HCT116 (cell line): ENCODE measurements at places on chromosomes 11 and 22.

DNA sequence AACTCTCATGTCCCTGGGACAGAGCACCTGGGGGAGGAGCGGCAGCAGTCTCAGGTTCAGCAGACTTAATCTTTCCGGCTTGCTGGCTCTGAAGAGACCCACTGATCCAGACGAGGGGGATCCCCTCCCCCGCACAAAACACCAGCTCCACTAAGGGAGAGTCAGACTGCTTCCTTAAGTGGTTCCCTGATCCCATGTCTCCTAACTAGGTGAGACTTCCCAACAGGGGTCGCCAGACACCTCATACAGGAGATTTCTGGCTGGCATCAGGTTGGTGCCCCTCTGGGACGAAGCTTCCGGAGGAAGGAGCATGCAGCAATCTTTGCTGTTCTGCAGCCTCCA, 157.2 kb upstream of the TMEM45B start:
- DNase-seq: no peak

- DNase-seq: no peak
Observed at GRCh38 chr11:8360086-8360828, 96.6 kb upstream of the LMO1 start.

- DNase-seq: no peak
Observed at GRCh38 chr11:116364348-116364747, 408.4 kb downstream of the BUD13 start.

- DNase-seq: no peak
Observed at GRCh38 chr11:127119356-127119755, 118.8 kb upstream of the KIRREL3 start.

GRCh38 chr11:57867966-57868365, 106.4 kb downstream of the CTNND1 start:
- DNase-seq: no peak

GRCh38 chr11:13883042-13883441, 79.5 kb upstream of the SPON1 start:
- DNase-seq: no peak

GRCh38 chr22:17607891-17608521, 20.5 kb downstream of the ATP6V1E1 start:
- DNase-seq: no peak

DNA sequence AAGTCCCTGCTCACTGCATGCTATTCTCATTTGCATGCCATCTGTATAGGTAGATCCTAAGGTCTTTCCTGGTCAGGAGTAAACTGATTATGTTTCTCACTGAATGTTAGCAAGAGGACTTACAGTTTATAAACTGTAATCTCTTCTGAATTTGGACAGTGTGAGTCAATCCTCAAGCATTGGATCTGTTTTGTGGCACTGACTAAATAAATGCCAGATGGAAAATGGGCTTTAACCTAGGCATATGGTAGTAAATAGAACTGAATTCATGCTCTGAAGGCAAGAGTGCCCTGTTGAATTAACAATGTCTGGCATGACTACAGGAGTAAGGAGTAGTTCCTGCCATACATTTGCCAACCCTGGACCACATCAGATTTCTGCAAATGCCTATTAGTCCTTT, 11.4 kb downstream of the FAM181B start:
- DNase-seq: no peak

DNA sequence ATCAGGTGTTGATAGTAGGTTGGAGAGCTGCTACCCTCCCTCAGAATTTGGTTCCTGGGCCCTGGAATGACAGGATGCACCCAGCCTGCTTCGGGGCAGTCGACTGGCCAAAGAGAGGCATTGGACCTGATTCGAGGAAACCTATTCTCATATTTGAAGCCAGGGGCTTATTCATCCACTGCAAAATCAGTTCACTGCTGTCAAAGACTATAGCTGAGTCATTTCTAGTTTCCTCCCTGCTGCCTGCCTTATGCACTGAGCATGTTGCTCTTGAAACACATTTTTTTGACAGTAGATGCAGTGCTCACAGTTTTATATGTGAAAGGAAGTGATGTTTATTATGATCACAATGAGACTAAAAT, 565.4 kb downstream of the ETS1 start:
- no peak for DNase-seq

GRCh38 chr22:49503321-49503720, 324.4 kb downstream of the BRD1 start:
- no peak for DNase-seq

GRCh38 chr11:26851291-26851690, 129.4 kb upstream of the SLC5A12 start:
- DNase-seq: no peak

DNA sequence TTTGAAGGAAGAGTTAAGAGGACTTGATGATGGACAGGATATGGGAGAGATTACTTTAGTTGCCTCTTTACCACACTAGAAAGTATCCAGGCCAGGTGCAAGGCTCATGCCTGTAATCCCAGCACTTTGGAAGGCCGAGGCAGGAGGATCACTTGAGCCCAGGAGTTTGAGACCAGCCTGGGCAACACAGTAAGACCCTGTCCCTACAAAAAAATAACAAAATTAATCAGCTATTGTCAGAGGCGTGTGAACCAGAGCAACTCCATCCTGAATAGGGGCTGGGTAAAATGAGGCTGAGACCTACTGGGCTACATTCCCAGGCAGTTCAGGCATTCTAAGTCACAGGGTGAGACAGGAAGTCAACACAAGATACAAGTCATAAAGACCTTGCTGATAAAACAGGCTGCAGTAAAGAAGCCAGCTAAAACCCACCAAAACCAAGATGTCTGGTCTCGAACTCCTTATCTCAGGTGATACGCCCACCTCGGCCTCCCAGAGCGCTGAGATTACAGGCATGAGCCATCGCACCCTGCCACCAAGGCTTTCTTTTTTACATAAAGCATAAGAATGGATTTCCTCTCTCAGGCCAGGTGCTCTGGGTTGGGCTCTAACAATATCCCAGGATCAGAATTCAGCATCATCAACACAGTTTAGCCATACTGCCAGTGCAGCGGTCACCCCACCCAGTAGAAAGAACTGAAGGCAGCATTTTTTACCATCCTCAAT, 17.8 kb downstream of the PI4KA start:
- DNase-seq: no peak

DNA sequence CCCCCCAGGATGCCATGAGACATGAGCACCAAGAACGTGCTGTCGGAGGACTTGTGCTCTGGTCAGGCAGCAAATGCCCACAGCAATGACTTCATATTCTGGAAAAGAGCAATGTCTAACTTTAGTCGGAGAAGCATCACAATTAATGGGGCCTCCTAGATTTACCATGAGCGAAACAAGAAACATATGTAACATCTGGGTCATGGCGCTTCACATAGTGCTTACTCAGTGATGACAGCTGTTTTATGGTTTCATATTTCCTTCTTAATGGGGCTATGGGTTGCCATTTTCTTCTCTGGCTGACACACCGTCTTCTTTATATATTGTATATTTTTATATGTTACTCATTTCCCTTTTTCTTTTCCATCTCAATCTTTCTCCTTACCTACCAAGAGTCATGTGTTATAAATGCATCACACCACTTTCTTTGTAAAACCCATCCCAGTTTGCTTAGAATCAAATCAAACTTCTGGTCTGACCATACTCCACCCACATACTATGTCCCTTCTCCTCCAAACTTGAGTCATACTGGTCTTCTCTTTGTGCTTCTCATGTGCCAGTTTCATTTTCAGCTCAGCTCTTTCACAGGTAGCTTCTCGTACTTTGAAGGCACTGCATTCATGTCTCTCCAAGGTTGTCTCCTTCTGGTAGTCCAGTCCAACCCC, 9.4 kb upstream of the CASP12 start:
- DNase-seq: no peak

- no peak for DNase-seq
Observed at GRCh38 chr11:127598476-127598875, 597.9 kb upstream of the KIRREL3 start.

GRCh38 chr11:59754859-59755700, at the start of gene STX3:
STX3 (plus strand) TSS chr11:59755376; CDS start chr11:59755606, 230 bp downstream.
- DNase-seq: peak; percentile 64

GRCh38 chr22:20218987-20219386, 49.1 kb downstream of the RTN4R start:
- DNase-seq: no peak

GRCh38 chr11:76067099-76067498, 139.2 kb downstream of the WNT11 start:
- DNase-seq: no peak

GRCh38 chr11:45431046-45432018, 145.2 kb upstream of the SYT13 start:
- no peak for DNase-seq

- DNase-seq: no peak
Observed at GRCh38 chr11:30786256-30787110, 200.3 kb upstream of the MPPED2 start.

DNA sequence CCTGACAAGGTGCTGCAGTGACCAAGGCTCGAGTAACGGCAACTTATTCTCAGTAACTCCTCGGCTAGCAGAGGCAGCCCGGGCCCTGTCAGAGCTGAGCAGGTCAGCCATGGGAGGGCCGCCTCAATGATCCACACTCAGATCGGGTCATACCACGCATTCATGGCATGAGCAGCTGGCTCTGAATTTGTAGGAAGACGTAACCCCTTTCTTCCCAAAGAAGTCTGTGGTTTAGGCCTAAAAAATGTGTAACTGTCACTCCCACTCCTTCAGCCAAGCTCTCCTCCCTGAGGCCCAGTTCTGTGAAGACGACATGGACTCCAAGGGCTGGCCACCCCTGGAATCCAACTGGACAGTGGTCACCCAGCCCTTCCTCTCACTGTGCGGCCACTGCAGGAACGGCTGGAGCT, 30.0 kb downstream of the PPP2R1B start:
- no peak for DNase-seq

DNA sequence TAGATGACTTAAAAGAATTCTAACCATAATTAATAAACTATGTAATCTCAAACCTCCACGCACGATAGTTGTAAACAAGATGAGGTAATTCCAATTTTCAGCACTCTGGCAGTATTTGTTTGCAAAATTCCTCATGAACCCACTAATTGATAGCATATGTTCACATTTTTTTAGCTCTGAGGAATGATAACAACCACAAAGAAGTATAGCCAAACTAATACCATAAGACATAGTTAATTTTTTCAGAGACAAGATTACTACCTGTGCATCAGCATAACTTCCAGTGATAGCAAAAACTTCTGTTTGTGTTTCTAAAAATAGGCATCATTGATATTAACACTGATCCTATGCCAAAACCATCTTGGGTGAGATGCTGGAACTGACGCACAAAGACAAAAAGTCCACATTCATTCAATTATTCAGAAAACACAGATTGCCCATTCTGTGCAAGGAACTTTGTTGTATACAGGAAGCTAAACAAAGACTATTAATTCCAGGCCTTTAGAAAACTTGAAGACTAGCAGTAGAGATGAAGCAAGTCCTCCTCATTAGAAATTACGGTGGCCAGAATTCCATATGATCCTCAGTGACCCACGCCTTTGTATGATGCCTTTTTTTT, 57.7 kb downstream of the PDGFD start:
- DNase-seq: no peak

DNA sequence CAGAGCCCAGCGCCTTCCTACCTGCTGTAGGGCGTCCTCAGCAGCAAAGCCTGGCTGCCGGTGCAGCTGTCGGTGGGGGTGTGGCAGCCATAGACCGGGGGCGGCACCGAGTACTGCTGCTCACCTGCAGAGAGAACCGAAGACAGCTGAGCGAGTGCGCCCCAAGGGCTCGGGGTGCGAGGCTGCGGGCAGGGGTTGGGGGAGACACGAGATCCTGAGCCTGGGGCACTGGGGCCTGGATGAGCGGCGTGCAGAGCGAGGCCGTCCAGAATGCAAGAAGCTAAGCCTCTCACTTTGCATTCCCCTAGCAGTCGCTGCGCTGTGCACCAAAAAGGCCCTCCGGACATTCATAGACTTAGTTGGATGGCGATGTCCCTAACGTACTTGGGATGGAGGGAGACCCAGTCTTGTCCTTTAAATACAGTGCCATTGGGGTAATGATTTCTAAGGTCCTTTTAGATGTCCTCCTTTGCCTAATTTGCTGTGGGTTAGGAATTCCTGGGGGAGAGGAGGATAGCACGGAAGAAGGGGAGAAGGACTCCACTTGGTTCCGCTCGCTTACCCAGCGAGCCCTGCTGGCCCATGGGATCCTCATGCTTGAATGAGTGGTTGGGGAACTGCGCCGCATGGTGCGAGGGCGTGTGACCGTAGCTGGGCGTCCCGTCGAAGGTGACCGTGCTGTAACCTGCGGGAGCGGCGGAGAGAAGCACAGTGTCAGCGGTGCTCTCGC, 7.2 kb downstream of the WT1 start:
- DNase-seq: no peak

- DNase-seq: no peak
Observed at GRCh38 chr11:105867742-105868141, 154.3 kb downstream of the MSANTD4 start.

- no peak for DNase-seq
Observed at GRCh38 chr11:121892131-121892681, 223.8 kb downstream of the BLID start.

DNA sequence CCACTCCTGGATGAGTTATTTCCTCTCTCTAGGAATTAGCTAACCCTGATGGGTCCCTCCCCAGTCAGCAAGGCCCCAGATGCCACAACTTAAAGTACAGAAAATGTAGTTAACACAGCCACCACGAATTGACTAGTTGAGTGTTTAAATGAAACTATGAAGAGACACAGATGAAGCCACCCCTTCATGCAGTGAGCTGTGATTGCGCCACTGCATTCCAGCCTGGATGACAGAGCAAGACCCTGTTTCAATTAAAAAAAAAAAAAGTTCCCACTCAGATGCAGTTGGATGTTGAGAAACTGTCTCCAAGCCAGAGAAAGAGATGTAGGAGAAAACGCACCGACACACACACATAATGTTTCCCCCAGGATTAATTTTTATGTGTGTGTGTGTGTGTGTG, 53.3 kb downstream of the SCN3B start:
- no peak for DNase-seq

DNA sequence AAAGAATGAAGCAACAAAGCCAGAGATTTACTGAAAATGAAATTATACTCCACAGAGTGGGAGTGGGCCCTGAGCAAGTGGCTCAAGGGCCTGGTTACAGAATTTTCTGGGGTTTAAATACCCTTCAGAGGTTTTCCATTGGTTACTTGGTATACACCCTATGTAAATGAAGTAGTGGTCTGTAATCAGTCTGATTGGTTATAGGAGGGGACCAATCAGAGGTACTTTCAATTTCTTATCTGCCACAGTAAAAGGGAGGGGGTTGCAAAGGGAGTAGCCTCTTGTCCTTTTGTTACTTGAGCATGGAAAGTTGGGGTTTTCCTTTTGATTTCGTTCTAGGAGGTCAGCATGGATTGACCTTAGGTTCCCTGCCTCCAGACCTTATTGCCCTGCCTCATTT, 63.5 kb downstream of the ATM start:
- no peak for DNase-seq

GRCh38 chr22:35641494-35642120, 6.6 kb upstream of the APOL6 start:
- DNase-seq: no peak

GRCh38 chr11:2305140-2305778, 3.4 kb downstream of the TSPAN32 start:
- DNase-seq: no peak

- DNase-seq: no peak
Observed at GRCh38 chr11:72534371-72535193, 100.3 kb upstream of the CLPB start.

GRCh38 chr22:39344046-39344390, 5.8 kb upstream of the SYNGR1 start:
- no peak for DNase-seq

GRCh38 chr11:63970902-63971301, 3.5 kb upstream of the COX8A start:
- DNase-seq: no peak

GRCh38 chr11:12906501-12906900, 102.6 kb upstream of the RASSF10 start:
- DNase-seq: no peak

- DNase-seq: no peak
Observed at GRCh38 chr11:2752204-2752770, 52.5 kb upstream of the KCNQ1OT1 start.
